GM04504 (cell line): ENCODE measurements at places on chromosomes 2 and 18.

DNA sequence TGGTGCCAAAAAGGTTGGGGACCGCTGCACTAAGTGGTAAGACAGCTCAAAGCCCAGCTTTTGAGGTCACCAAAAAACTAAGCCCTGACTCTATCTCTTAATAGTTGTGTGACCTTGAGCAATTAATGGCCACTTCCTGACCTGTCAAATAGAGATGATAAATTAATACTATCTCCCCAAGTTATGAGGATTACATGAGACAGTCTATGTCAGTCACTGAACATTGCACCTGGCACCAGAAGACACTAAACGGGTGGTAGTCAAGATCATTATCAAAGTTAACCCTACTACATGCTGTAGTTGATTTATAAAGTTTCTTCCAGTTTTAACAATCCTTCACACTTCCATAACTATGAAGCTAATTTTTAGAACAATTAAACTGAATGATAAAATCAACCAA lies 36.5 kb downstream of the STPG4 start:
- DNase-seq = no peak

- DNase-seq = peak; percentile 42
These were observed 62.0 kb downstream of the TGIF1 start for GRCh38 chr18:3511980-3512379.

- DNase-seq = no peak
These were observed 36.4 kb downstream of the CTIF start for GRCh38 chr18:48575301-48575657.

GRCh38 chr2:68172990-68173700 lies 15.5 kb downstream of the PNO1 start:
- no peak for DNase-seq

DNA sequence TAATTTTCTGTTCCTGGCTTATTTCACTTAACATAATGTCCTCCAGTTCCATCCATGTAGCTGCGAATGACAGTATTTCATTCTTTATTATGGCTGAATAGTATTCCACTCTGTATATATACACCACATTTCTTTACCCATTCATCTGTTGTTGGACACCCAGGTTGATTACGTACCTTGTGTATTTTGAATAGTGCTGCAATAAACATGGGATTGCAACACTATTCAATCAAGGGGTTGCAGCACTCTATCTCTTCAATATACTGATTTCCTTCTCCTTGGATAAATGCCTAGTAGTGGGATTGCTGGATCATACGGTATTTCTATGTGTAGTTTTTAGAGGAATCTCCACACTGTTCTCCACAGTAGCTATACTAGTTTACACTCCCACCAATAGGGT lies 61.3 kb downstream of the THADA start:
- no peak for DNase-seq

DNA sequence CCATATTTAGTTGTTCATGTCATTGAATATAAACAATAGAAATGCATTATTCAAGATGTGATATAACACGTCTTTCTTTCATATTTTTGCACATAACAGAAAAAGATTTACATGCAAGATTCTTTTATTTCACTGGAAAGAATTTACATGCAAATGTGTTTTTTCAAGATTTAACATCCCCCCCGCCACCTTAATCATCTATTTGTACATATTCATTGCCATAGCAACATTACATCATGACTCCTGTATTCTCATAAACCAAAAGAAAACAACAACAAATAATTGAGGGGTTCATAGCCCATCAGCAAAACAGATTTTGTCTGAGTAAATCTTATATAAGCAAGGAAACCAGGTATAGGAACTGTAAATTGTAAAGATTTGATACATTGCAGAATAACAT lies 3.2 kb upstream of the ACVR1C start:
- no peak for DNase-seq

GRCh38 chr2:102806250-102806837 lies 44.5 kb downstream of the TMEM182 start:
- peak; percentile 33 for DNase-seq

DNA sequence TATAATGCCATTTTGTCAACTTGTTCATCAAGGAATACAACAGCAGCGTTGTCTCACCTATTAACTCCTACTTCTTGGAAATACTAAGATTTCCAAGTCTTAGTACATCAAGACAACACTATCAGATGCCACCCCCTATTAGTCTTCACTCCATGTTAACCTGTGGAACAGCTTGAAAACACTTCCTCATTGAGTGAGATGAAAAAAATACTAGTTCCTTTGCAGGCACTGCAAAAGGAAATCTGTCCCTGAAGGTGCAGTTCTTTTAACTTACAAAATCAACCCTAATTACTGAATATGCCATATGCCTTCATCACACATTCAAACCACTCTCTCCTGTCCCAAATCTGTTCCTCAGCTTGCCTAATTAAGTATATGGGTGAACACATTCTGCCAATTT lies 4.0 kb downstream of the CWC22 start:
- no peak for DNase-seq

DNA sequence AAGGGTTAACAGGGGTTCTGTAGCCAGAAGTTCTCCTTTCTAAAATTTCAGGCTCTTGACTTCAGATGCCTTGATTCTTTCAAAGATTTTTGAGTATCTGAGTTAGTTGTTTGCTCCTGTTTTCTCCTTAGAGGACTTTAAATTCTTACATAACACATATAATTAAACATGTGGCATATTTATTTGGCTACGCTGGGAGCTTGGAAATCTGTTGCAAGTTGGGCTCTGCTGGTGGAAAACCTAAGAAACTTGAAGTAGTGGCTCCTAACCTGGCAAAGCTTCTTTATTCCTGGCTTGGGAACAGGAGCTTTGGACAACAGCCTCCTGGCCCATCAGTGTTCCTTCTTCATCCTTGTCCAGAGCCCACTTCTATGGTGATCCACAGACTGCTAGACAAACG lies 72.6 kb downstream of the VIT start:
- peak; percentile 22 for DNase-seq

GRCh38 chr2:237665713-237666143 lies 38.3 kb downstream of the LRRFIP1 start:
- DNase-seq = no peak

DNA sequence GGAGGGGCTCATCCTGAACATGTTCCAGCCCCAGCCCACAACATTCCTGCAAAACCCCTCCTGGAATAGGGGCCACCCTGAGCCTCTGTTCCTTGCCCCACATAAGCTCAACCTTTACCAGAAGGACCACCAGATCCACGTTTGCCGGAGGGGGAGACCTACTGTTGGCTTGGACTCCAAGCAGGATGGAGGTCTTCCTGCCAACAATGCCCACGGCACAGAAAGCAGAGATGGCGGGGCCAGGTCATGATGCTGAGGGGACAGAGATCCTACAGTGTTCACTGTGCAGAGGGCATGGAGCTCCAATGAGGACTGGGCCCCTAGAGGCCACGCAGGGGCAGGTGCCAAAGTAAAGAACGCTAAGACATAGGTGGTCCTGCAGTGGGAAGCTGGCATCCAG lies 98.5 kb upstream of the RAB6C start:
- no peak for DNase-seq

DNA sequence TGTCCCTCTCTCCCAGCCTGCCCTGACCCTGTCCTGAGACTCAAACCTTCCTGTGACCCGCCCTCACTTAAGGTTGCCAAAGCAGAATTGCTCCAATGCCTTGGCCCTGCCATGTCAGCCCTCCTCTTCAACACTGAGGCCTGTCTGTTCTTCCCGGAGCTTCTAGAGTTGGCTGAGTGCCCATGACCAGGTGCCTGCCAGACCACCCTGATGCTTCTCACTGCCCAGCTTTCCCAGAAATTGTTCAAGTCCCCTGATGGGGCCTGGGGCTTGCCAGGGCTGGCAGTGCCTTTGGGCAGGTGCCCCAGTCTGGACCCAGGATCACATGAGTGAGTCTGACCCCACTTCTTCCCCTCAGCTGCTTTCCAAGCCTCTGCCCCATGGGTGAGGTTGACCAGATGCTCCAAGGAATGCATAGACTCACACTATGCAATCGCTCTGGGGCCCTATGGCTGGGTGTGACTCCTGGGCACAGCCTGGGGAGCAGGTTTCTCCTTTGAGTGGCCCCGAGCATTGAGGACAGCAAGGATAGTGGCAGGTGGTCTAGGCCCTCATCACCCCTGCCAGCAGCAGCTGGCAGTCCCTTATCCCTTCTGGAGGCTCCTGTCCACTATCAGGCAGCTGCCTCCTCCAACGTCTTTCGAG lies 3.1 kb upstream of the INPP5D start:
- no peak for DNase-seq
